ENCODE measurements at places on chromosomes 4 and X. TPM values are rescaled to one million over a fixed set of nuclear protein-coding genes. Genes with fewer than 3 reads are reported as not detected.

The TRIM75 gene
- not detected for total RNA-seq

DNA sequence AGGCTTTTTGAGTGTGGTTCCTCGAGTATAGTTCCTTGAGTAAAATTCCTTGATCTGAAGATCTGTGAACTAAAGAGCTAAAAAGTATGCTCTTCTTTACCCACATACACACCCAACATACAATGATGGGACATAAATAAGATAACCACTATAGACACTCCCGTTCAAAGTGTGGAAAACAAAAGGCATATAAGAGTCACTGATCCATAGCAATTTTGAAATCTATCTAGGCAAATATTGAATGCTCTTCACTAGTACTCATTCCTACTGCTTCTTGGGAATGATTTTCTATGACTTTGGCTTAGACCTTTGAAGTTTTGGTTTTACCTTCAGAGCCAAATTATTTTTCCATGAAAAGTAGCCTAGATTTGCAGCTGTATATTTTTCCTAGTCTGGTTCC is 26.4 kb downstream of the PITX2 start:
- no peaks in the 10 kb centered on the region for H3K4me1 ChIP-seq
- no peak overlapping the region for H3K4me3 ChIP-seq
- no peak for DNase-seq
- H3K36me3 ChIP-seq: no peaks in the 10 kb centered on the region
- H3K27me3 ChIP-seq: no peaks in the 10 kb centered on the region
- H3K27ac ChIP-seq: no peak overlapping the region

The APLN gene
- total RNA-seq: 0.14 TPM

The IBSP gene
- total RNA-seq: not detected
